Astrocyte of the spinal cord (primary cell): ENCODE measurements at places on chromosomes 12 and 14.

- DNase-seq: peak; percentile 31
Measured at GRCh38 chr12:69501154-69501895, 31.1 kb downstream of the FRS2 start.

DNA sequence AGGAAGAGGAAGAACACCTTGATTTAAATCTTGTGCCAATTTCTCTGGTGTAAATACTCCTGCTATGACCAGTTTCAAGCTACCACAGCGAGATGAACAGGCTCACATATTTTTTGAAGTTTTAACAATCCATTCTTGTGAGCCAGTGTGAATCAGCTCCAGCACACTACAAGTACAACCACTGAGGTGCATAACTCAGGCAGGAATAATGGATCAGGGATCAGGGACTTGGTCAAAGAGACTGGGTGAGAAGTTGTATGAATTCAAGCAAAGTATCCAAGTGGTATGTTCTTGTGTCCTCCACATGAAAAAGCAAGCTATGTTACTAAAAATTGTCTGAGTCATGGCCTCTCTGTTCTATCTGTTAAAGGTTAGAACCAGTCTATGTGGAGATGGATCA lies 35.2 kb upstream of the KITLG start:
- DNase-seq: no peak

DNA sequence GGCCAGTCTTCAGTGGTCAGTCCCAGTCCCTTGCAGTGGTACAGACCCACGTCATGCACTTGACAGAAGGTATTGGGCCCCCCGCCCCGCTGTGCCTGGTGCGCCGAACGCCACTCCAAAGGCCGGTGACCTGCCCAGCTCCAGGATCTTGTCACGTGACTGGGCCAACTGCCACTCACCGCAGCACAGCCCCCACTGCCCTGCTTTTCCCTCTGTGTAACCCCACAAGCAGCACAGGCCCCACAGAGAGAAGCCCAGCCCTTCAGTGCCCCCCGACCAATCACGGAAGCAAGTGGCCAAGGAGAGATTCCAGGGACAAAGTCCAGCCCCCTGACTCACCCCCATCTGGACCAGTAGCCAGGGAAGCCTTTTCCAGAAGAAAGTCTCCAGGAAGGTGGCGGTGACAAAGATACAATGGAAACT lies 498 bp downstream of the GPR132 start:
- peak; percentile 48 for DNase-seq

- no peak for DNase-seq
Measured at GRCh38 chr12:82873951-82874350, 187.2 kb downstream of the TMTC2 start.

- DNase-seq: no peak
Measured at GRCh38 chr12:51759175-51759574, 89.3 kb downstream of the FIGNL2 start.

GRCh38 chr12:93784339-93785086 lies 107.3 kb downstream of the CRADD start:
- DNase-seq: peak; percentile 86

GRCh38 chr12:13094367-13094766 lies 9.1 kb downstream of the GSG1 start:
- DNase-seq: peak; percentile 34
